ENCODE measurements at places on chromosomes 1 and 21.

DNA sequence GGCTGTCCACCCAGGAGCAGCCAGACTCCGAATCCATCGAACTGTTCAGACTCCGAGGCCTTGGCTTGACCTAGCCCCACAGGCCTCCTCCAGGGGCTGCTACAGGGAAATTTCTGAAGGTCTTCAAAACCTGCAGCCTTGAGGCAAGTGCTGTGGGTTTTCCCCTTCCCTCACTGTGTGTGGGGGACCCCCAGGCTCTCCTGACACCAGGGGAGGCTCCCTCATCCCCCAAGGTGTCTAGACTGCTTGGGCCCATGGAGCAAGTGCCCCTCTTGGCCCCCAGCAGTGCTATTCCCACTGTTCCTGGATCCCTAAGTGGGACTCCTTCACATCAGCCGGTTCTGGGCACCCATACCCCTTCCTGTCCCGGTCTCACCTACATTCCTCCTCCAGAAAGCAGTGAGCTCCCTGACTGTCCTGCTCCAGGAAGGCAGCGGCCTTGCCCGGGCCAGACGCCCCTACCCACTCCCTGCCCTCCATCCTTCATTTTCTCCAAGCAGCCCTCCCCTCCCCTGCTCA lies 814 bp downstream of the PAQR7 start:
- DNase-seq, result no peak

DNA sequence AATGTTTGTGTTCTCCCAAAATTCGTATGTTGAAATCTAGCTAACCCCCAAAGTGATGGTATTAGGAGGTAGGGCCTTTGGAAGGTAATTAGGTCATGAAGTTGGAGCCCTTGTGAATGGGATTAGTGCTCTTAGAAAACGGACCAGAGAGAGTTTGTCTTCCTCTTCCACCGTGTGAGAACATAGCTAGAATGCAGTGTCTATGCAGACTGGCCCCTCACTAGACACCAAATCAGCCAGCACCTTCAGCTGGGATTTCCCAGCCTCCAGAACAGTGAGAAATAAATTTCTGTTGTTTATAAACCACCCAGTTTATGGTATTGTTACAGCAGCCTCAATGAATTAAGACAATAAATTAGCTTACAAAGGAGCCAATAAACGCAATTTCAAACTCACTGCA lies 58.0 kb downstream of the KIAA0319L start:
- DNase-seq, result no peak

DNA sequence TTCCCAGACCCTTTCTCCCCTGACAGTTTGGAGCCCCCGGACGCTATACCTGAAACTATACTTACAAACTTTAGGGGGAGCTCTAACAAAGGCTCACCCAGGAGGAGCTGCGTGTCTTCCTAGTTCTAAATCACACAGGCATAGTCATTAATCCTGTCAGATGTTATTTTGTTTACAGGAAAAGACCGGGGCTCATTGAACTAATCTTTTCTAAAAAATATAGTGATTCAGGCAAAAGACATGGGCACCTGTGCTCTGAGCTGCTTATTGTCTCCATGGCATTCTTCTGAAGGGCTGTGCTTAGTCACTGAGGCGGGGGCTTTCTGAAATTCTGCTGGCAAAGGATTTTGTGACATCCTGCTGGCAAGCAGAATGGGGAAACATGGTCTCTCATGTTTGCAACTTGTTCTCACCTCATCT lies 1577.0 kb downstream of the NCAM2 start:
- no peak for DNase-seq

GRCh38 chr1:223844787-223845036 lies 1.0 kb downstream of the TP53BP2 start:
- DNase-seq, result peak; percentile 14

- DNase-seq, result peak; percentile 20
Measured at GRCh38 chr1:180501865-180502360, 464 bp downstream of the ACBD6 start.

DNA sequence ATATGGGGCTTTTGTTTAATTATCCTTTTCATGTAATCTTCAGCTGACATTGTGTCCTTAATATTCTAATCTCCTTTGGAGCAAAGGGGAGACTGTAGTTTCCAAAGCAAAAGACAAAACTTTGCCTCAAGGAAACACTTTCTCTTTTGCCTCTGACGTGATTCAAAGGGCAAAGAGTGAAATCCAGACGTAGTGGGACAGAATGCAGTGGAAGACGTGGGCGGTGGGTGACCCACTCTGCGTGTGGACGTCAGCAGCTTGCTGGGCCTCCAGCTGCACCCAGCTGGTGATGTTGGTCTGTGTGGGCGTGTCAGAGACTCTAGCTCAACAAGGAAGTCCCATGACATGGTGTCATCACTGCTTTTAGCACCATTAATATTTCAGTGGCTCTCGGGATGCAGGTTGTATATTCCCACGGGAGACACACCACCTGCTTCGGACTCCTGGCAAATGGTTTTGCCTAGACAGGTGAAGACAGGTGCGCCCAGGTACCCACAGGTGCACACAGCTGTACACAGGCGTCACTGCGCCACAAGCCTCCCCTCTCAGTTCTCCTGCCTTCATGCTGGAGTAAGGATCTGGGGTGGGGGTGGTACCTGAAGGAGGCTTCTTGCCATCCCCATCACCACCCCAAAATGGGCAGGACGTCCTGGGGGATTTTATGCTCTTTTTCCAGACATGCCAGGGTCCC lies 292.1 kb upstream of the VAMP3 start:
- no peak for DNase-seq

GRCh38 chr21:41926117-41926806 lies 27.6 kb downstream of the C2CD2 start:
- DNase-seq, result no peak

GRCh38 chr21:26170471-26171257 lies at the start of gene APP:
Gene APP (minus strand): TSS chr21:26170770. CDS start chr21:26170620, 150 bp downstream.
- DNase-seq, result peak; percentile 79

GRCh38 chr1:112935461-112936111 lies 20.4 kb downstream of the SLC16A1 start:
- no peak for DNase-seq

- DNase-seq, result no peak
Measured at GRCh38 chr1:204723131-204723787, 37.7 kb upstream of the LRRN2 start.

DNA sequence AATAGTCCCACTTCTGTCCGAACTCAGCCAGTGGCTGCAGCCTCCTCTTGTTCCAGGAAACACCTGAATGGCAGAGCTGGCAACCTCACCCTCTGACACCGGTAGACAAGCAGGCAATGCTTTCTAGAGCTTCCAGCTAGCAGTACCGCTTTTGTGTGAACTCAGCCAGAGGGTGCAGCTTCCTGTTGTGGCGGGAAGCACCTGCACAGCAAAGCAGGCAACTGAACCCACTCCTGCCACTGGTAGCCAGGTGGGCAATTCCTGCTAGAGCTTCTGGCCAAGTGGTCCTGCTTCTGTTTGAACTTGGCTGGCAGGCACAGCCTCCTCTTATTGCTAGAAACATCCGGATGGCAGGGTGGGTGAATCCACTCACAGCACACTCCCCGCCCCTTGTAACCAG lies 40.1 kb upstream of the TMPRSS15 start:
- no peak for DNase-seq

DNA sequence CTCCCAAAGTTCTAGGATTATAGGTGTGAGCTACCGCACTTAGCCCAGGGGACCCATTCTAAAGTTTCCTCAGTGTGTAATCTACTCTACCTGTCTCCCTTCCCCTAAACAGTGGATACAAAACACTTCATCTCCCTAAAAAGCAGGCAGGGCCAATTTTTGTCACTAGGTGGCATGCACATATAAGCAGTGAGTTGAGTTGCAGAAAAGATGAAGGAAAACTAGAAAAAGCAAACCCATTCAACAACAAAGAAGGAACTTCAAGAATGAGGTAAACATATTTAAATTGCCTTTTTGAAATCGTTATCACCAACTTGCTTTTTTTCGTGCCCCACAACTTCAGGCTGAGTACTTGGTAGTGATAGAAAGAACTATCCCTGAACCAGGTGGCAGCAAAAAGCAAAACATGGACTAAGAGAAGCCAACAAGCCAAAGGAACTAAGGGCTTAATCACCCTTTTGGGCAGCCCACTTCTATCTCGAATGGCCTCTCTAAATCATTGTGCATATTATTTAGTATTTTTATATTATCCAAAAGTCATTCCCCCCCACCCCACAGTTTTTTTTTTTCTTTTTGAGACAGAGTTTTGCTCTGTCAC lies 19.7 kb upstream of the ALDH9A1 start:
- DNase-seq, result peak; percentile 9

DNA sequence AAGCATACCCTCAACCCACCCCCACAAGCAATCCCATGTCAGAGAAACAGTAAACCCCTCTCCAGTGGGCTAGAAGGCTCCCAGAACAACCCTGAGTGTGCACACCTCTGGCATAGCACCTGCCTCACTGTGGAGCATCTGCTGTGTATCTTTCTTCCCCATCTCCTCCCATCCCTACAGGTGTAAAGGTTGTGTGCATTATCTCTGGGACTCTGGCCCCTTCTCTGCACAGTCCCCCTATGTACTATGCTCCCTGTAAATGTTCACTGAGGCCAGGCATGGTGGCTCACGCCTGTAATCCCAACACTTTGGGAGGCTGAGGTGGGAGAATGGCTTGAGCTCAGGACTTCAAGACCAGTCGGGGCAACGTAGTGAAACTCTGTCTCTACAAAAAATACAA lies 700 bp upstream of the CACNA1S start:
- no peak for DNase-seq

- DNase-seq, result no peak
Measured at GRCh38 chr1:3735688-3736087, 16.6 kb upstream of the CCDC27 start.

- DNase-seq, result no peak
Measured at GRCh38 chr1:168628807-168629206, 52.4 kb downstream of the XCL1 start.

DNA sequence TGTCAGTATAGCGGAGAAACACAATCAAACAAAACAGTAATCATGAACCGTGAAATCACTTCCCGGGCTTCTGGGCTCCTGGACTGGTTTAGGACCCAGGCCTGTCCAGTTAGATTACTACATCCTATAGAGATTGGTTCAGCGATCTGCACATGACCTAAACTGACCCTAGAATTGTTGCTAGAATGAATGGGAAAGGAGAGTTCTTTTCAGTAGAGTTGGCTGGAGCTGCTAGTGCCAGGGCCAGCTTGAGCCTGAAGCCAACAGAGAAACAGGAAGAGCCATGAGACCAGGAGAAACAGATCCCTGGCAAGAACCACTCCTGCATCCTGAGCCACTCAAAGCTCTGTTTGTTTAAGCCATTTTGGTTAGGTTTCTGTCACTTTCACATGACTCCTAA lies 474.3 kb upstream of the C1orf87 start:
- no peak for DNase-seq

DNA sequence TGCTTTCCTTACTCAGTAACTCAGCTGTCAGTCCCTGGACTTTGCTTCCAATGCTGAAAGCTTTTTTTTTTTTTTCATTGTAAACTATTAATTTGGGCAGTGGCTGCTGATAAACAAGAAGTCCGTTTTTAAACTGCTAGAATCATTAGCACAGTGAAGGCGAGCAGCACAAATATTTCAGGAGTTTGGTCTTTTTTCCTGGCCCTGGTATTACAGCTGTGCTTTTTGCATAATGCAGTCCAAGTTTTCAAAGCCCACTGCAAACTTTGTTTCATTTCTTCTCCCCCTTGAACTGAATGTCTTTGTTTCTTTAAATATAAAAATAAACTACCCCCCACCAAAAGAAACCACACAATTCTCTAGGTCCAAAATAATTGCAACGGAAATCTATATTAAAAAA lies 6.6 kb downstream of the GLIS1 start:
- DNase-seq, result no peak

DNA sequence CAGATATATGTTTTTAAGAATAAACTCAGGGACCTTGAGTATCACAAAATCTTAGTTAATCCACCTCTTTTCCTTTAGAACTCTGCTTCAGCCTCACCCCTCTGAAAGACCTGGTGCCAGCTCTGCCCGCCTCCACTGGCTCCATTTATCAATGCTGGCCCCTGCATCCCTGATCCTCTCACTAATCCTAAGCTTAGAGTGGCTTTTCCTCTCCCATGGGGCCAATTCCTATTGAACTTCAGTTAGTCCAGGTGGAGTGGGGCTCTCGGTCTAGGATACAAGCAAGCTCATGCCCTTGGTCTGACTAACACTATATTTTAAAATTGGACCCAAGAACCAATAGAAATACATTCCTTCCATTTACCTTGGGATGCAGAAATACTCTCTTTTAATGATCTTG lies 87.0 kb downstream of the RGS7 start:
- no peak for DNase-seq

Data from activated gamma-delta T cell treated with anti-CD3 and anti-CD28 coated beads, Interleukin-2, amount 50 U/mL, for 16 hours (primary cell).